ENCODE measurements at places on chromosomes 2 and 18.

- DNase-seq: no peak
Observed at GRCh38 chr2:2579814-2580213, 248.7 kb upstream of the MYT1L start.

- DNase-seq: no peak
Observed at GRCh38 chr18:46575851-46576250, 81.2 kb downstream of the LOXHD1 start.

DNA sequence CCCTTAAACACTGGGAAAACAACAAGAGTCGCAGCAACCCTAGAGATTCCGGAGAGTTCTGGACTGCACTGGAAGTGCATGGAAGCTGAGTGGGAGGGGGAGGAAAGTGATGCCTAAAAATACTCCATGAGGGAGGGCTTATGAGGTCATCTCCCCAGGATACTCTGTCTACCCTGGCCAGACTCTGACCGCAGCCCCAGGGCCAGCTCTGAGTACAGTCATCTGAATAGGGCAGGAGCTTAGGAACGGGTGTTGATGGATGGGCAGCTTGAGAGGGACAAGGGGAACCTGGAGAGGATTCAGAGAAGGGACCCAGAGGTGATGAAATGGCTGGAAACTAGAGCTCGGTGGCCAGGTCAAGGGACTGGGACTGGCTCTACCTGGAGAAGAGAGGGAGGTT lies 79.3 kb upstream of the IGFBP5 start:
- no peak for DNase-seq

DNA sequence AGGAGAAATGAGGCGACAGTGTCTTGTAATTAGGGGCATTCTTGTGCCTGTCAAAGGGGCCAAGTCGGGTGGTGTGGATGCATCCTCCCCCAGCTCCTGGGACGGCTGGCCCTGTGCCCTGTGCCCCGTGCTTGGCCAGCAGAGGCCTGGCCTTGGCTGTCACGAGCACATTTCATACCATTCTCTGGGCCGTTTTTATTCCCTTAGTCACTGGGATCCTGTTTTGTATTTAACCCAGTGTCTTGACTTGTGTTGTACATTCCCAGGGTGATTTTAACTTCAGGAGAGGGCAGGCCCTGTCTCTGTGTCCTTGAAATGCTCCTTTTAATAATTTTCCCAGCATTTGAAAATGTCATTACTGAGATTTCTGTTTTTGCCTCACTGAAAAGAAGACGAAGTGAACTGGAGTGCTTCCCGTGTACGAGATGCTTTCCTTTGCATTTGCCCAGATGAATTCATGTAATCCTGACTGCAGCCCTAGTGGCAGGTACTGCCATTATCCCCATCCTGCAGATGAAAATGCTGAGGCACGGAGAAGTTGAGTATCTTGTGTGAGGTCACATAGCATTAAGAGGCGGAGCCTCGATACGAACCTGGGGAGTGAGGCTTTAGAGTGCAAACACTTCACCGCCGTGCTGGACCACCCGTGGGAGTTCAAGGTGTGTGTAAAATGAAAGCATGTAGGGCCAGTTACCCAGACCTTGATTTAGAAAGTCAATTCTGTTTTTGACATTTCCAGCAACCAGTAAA lies 57.0 kb downstream of the SH3RF3 start:
- peak; percentile 11 for DNase-seq

- no peak for DNase-seq
Observed at GRCh38 chr2:47019961-47020681, 104.5 kb upstream of the MCFD2 start.

DNA sequence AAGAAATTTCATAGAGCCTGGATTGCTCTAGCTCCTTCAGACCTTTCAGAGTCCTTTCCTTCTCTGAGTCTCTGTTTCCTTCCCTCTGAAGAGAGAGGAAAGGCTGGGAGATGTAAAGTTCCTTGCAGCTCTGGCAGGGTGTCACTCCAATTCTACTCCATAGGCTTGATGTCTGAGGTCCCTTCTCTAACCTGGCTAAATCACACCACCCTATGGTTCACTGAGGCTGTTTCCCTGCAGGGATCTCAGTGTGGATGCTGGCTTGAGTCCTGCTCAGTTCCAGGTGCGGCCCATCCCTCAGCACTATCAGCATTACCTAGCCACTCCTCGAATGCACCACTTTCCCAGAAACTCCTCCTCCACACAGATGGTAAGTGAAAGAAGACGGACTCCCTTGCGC lies 209.7 kb downstream of the LOXHD1 start:
- no peak for DNase-seq

DNA sequence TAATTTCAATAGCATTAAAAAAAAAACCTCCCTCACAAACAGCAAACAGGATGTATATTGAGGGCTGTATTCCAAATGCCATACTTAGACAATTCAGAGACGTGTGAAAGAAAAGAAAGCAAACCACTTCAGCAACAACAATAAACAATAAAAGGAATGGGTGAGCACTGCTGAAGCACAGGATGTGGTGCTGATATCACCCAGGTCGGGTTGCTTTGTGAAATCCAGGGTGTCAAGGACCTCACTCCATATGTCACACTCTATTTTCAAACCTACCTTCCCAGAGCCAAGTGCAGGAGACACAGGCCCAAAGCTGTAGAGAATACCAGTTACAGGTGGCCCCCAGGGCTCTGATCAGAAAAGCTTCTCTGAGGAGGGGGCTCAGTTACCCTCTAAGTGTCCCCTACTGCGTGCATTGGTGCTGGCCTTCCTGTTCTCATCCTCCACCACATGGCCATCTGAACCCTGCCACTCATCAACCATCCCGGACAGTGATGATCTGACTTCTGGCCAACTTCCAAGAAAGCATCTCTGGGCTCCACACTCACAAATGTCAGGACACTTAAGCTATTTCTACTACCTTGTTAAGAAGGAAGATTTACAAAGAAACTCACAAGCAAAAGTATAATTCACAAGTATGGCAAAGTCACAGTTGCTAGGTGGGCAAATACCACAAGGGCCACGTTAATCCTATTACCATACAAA lies 363.0 kb downstream of the SS18 start:
- no peak for DNase-seq

DNA sequence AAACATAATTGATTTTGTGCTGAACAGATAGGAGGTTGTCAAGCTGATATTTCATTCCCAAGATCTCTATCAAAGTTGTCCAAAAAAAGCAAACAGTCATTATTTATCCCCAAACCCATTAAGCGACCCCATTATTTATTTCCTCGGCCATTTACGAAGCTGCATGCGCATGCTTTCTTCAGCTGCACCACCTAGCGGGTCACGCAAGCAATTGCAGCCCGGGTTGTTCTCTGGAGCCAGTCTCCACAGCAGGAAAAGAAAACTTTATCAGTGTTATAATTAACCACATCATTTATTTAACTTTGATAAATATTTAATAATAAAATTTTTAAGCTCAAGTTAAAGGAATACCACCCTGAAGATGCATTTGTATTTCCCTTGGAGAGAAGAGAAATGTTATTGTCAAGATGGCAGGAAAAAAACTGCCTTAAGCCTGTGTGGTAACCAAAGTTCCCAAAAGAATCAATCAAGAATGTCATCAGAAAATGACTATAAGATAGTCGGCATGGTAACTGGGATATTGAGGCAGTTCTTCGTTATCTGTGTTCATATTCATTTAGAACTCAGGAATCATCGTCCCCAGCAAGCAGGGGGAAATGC lies 304.7 kb downstream of the FBXO15 start:
- DNase-seq: peak; percentile 11

GRCh38 chr18:77114415-77115191 lies 18.0 kb downstream of the MBP start:
- no peak for DNase-seq

DNA sequence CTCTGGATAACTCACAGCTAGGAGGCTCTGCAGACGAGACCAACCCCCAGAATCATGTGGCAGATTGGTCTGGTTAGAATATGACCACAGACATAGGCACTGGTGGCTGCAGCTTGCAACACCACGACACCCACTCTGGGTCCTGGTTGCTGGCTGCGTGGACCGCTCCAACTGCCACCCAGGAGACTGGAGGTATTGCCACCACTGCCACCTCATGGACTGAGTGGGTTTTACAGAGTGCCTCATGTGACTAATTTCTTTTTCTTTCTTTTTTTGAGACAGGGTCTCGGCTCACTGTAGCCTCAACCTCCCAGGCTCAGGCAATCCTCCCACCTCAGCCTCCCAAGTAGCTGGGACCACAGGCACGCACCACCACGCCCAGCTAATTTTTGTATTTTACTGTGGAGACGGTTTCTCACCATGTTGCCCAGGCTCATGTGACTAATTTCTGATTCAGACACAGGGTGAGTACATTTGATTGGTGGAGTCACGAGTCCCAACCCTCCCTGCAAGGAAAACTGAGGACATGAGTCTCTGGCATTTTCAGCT lies 29.9 kb upstream of the NT5DC4 start:
- no peak for DNase-seq

- DNase-seq: no peak
Observed at GRCh38 chr2:15082105-15083058, 449.9 kb downstream of the LRATD1 start.

DNA sequence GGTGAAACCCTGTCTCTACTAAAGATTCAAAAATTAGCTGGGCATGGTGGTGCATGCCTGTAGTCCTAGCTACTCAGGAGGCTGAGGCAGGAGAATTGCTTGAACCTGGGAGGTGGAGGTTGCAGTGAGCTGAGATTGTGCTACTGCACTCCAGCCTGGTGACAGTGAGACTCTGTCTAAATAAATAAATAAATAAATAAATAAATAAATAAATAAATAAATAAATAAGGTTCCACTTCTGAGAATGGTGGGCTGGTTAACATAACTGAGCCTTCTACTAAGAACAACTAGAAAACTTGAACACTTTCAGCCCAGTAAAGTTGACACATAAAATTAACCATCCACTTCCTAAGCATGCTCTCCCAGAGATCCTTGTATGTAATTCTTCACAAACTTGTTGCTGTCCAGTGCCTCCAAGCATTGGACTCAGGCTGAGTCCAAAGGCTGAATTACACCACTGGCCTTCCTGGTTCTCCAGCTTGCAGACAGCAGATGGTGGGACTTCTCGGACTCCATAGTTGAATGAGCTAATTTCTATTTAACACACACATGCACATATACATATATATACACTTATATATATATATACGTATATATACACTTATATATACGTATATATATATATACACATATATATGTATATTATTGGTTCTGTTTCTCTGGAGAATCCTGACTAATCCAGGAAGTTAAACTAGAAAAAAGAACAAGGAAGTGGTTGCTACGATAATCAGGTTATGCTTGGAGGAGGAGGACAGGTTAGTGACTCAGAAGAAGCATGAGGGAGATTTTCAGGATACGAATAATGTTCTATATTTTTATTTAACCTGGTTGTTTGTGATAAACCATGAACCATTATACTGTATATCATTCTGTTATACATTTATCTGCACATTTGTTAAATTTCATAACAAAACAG lies 348.8 kb downstream of the METTL4 start:
- DNase-seq: no peak

DNA sequence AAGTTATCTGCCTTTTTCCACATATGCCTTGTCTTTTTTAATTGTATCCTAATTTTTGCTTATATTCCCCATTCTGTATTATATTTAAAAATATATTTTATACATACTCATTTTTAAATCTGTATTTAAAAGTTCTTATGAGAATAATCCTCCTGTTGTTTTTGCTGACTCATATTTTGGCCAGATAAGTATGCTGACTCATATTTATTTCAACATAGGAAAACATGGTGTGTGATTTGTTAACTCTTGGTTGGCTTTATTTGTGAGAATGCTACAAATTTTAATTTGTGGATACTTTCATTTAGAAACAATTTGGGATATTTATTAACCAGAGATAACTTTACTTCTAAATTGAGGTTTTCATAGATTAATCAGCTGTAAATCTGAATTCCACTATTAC lies 587.7 kb downstream of the CPS1 start:
- DNase-seq: peak; percentile 63

DNA sequence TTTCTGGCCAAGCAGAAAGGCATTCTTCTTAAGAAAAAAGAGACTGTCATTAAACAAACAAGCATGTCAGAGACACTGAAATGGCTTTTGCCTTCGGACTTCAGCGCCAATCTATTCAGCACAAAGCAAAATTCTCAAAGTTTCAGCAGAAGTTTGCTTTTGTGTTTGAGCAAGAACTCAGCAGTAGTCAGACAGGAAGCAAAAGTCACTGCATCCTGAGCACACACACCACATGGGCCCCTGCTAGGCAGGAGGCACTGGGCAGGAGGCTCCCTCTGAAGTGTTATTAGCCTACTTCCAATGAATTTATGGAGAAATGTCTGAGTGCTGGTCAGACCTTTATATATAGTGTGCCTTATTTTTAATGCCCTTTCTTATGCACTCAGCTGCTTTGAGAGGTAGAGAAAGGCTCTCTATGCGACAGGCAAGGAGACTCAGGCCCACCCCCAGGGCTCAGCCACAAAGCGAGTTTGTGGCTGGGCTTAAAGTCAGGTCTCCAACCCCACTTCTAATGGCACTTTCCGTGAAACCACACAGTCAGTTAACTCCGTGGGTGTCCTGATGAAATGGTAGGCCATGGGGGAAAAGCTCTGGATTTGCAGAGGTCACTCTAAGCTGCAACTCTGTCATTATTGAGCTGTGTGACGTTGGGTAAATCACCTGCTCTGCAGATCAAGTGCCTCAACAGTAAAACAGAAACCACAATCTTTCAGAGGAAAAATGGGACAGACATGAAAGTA lies 161.0 kb upstream of the TMEM200C start:
- DNase-seq: no peak
